ENCODE measurements at places on chromosomes 16 and 17. TPM values are rescaled to one million over a fixed set of nuclear protein-coding genes. Genes with fewer than 3 reads are reported as not detected.

Gene TMEM238L
- total RNA-seq, result not detected

Gene AIPL1
- total RNA-seq, result not detected

Gene SLC12A3
- total RNA-seq, result not detected

Gene MLKL
- 2.8 TPM for total RNA-seq

Gene CLCN7
- total RNA-seq, result 64.2 TPM

Gene ZSCAN32
- 10.3 TPM for total RNA-seq

Gene DHX58
- total RNA-seq, result 10.9 TPM

Gene SEPTIN1
- total RNA-seq, result not detected

Gene ATP2A3
- total RNA-seq, result 1.2 TPM
